ENCODE measurements at places on chromosomes 6 and 20.

- DNase-seq, result no peak
These were observed 366.5 kb upstream of the ARID1B start for GRCh38 chr6:156410649-156411048.

DNA sequence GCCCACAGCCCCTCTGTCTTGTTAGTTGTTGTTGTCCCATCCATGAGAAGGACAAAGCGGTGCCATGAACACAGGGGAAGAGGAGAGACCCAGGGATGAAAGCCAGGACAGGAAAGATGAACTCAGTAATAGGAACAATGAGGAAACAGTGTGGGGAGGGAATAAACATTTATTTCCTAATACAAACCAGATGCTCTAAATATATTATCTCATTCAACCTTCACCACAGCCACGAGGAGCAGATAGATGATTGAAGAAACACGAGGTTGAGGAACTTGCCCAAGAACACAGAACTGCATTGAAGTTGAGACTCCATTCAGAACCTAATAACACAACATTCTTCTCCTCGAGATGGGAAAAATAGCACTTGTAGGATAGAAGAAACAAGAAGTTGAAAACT lies 53.0 kb upstream of the AIG1 start:
- DNase-seq, result no peak

DNA sequence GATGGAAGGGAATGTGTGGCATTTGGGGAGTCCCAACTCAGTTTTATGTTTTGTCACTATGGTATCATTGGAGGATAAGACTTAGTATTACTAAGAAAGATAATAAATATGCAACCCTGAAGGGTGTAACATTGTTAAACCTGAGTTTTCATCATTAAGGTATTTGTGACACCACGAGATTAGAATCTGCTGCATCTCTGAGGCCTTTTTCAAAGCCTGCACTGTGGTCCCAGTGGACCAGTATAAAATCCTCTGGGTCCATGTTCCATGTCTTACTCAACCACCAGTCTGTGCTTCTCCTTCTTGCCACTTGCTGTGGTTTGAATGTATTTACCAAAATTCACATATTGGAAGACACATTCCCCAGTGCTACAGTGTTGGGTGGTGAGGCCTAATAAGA lies 130.6 kb downstream of the TBX18 start:
- DNase-seq, result no peak

- no peak for DNase-seq
These were observed 107.4 kb downstream of the RPP40 start for GRCh38 chr6:4896401-4896800.

DNA sequence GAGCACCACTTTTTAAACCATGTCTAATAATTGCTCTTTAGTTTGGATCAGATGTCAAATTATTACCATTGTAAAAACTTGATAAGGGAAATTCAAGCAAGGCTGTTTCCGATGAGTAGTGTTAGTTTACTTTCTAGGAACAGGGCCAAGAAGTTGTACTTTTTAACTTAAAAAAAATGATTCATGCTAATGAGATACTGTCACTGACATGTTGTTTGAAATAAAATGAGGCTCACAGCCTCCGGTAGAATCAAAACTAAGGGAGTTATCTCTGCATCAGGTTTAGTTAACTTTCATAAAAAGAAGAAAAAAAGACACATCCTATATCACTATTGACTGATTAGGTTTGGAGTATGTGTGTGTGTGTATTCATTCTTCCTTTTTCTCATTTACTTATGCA lies 55.2 kb upstream of the SUPT3H start:
- DNase-seq, result no peak

GRCh38 chr20:33812908-33813462 lies 1.8 kb downstream of the CHMP4B start:
- no peak for DNase-seq

DNA sequence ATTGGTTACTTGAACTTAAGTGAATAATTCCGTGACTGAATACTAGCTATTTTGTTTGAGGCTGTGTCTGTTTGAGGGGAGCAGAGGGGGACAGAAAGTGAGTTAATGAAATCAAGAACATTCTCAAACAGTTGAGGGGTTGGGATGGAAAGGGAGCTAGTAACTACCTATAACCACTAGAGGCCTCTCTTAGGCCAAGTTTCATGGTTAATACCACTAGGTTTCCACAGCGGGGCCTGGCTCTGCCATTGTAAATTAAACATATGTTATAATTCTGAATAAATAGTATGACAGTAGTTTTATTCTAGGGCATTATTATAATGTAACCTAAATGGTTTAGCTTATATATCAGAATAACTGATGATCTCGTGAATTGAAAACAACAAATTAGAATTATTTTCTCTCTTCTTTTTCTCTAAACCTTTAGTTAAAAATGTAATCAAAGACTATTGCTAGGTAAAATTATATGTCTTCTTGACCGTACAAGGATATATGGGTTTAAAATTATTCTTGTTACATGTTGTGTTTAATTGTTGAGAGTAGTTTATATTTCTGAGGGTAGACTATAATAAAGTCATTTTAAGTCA lies 108.1 kb downstream of the BCKDHB start:
- DNase-seq, result no peak

DNA sequence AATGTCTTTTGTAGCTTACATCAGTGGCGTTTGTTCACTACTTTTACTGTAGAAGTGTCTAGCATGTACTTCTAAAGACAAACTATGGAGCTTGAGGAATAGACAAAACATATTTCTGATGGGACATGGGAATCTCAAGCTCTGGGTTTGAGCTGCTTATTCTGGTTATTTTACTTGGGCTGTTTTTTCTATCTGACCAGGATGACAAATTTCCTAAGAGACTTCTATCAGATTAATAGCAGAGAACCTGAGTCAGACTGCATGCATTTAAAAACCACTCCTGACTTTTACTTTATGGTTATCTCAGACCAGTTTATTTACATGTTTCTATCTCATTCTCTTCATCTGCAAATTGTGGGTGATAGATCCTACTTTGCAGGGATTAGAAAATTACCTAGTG lies 1282.3 kb upstream of the GJE1 start:
- DNase-seq, result no peak

DNA sequence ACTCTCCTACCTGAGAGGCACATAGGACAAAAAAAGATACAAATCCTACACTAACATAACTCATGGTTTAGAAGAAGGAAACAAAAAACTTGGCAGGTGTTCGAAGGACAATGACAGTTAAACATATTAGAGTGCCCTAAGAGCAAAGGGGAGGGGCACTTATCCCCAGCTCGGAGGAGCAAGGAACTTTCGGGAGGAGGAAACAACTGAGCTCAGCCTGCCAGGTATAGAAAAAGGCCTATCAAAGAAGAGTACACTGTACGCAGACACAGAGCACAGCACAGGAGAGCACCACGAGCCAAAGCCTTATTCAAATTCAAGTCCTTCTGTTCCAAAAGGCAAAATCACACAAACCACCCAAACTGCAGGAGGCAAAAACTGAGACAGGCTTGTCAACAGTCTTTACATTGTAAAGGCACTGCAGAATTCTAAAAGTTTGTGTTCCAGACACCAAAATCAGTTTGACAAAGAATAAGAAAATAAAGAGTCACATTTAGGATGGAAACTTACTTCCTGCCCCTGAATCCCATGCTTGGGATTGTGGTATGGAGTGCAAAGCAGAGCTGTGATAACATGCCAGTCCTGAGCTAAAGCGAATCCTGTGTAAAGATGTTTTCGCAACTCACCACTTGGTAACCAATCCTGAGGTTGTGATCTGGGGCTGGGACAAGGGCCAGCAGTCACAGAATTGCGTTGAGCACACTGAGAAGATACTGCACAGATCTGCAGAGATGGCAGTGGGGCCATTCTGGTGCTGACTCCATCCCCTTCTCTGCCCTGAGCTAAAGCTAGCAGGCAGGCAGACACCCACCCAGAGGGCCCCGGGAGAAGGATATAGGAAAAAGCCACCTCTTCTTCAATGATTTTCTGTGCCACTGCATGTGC lies 108.6 kb downstream of the CHD6 start:
- no peak for DNase-seq

DNA sequence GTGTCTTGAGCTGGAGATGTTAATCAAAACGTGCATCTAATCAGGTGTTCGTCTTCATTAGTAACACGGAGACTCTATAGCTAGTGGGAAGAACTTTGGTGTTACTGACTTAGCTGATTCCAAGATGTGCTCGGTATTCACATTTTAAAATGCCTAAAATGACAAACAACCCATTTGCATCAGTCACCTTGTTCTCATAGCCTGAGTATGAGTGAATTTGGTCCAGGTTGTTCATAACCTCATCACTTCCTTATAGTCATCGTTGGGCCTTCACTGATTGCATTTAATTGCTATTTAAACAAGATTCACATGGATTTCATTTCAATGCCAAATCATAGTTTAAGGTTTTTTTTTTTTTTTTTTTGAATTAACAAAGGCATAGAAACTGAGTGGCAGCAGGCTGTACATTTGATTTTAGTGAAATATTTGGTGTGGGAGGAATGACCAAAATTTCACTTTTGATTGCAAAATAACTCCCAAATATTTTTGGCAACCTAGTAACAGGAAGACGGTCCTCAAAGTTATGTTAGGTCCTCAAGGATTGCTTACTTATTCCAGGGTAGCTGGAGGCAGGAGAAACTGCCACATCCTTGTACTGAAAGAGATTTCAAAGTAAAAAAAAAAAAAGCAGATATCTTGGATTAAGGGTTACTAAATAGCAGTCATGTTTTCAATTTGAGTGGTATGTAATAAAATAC lies 104.7 kb downstream of the JARID2 start:
- no peak for DNase-seq

DNA sequence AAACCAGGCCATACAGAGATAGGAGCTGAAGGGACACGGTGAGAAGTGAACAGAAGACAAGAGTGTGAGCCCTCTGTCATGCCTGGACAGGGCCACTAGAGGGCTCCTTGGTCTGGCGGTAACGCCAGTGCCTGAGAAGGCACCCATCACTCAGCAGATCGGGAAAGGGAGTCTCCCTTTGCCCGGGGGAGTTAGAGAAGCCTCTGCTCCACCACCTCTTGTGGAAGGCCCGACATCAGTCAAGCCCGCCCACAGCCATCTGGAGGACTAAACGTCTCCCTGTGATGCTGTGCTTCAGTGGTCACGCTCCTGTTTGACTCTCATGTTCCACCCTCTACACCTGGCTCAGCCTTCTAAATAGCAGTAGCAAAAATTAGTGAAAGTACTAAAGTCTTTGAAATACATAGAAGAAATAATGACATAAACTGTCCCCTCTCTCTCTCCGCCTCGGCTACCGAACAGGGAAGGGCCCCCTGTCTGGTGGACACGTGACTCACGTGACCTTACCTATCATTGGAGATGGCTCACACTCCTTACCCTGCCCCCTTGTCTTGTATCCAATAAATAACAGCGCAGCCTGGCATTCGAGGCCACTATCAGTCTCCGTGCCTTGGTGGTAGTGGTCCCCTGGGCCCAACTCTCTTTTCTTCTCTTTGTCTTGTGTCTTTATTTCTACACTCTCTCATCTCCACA lies 66.7 kb downstream of the RPP21 start:
- DNase-seq, result peak; percentile 45

DNA sequence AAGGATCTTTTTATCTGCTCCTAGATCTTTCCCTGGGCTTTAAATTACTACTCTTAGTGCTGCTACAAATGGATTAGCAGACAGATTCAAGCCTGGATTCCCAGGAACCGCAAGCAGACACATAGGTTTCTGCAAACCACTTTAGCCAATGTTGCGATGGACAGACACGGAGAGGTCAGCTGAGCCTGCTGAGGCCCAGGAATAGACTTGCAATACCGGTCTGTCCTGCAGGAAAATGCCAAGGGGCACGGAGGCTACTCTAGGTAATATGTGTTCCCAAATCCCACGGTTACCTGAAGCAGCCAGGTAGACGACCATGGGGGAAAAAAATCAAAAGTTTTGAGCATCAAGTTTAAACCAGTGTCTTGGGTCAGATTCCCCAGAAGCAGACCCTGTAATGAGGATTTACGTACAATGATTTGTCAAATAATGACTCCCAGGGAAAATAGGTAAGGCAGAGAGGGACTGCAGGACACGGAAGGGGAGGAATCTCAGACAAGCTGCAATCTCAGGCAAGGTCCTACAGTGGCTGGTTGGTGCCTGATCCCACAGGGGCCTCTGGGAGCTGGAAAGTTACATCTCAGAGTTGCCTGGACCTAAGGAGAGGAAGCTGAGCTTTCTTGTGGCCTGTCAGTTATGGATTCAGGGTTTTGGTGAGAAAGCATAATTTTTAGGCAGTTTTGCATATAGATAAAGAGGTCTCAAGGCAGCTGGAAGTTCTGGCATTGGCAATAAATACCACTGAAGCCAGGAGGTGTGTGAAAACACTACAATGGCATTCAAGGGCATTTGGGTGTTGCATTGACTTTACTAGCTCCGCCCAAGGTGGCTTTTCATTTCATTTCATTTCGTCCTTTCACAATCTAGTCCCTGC lies 12.5 kb downstream of the OTOR start:
- DNase-seq, result no peak

GRCh38 chr6:21263531-21264287 lies 329.8 kb upstream of the SOX4 start:
- no peak for DNase-seq

DNA sequence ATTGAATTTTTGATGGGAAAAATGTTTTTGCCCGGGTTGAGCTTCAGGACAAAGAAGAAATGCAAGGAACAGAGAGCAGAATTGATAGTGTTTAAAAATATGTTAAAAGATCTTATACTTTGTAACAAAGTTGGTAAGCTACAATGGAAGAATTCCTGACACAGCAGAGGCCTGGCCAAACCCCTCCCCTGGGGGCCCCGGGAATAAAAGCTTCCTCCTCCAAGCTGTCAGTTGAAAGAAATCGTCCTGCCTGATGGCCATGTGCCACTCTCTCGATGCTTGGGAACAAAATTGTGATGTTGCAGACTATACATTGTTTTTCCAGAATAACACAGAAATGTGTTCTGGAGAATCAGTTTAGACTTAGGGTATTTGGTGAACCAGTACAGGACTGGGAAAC lies 14.2 kb upstream of the TOX2 start:
- DNase-seq, result no peak

DNA sequence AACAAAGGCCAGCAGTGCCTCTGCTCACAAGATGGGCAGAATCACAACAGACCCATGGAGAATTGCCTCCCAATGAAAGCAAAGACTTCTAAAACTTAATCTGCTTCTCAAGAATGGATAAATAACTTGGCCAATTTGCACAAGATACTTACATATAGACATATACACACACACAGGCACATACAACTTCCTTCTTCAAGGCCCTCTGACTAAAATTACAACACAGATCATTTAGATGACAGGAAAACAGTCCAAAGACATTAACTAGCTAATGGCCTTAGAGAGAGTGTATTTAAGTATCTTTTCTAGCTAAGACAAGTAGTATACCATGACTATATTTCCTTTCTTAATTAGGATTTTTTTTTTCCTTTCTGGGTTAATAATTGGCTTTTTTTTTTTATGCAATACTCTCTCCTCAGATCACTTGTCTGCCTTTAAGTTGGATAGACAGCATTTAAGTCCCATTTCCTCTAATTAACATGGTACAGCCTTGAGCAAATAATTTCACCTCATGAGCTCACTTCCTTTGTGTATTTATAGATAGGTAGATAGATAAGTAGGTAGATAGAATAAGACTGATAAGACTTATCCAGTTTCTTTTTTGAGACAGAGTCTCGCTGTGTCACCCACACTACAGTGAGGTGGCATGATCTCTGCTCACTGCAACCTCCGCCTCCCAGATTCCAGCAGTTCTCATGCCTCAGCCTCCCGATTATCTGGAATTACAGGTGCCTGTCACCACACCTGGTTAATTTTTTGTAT lies 70.0 kb downstream of the NRSN1 start:
- no peak for DNase-seq

- no peak for DNase-seq
These were observed 172.0 kb downstream of the VEGFA start for GRCh38 chr6:43942011-43942442.

- peak; percentile 4 for DNase-seq
These were observed 143.7 kb downstream of the BTBD9 start for GRCh38 chr6:38495922-38496635.

- peak; percentile 70 for DNase-seq
These were observed 41.1 kb upstream of the PTGIS start for GRCh38 chr20:49608752-49609670.
